ENCODE measurements at places on chromosomes 5 and 9.

DNA sequence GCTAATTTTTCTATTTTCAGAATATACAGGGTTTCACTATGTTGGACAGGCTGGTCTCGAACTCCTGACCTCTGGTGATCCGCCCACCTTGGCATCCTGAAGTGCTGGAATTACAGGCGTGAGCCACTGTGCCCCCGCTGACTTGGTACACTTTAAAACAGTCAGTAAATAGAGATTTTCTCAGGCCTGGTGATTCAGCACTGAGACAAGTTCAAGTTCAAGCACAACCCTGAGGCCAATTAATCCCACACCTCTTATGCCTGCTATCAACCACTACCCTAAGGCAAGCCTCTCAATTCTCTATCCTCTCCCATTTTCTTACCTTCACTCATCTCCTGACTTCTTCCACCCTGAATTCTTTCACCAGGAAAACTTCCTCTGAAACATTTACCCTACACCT, 18.9 kb downstream of the MUSK start:
- no peak for DNase-seq

DNA sequence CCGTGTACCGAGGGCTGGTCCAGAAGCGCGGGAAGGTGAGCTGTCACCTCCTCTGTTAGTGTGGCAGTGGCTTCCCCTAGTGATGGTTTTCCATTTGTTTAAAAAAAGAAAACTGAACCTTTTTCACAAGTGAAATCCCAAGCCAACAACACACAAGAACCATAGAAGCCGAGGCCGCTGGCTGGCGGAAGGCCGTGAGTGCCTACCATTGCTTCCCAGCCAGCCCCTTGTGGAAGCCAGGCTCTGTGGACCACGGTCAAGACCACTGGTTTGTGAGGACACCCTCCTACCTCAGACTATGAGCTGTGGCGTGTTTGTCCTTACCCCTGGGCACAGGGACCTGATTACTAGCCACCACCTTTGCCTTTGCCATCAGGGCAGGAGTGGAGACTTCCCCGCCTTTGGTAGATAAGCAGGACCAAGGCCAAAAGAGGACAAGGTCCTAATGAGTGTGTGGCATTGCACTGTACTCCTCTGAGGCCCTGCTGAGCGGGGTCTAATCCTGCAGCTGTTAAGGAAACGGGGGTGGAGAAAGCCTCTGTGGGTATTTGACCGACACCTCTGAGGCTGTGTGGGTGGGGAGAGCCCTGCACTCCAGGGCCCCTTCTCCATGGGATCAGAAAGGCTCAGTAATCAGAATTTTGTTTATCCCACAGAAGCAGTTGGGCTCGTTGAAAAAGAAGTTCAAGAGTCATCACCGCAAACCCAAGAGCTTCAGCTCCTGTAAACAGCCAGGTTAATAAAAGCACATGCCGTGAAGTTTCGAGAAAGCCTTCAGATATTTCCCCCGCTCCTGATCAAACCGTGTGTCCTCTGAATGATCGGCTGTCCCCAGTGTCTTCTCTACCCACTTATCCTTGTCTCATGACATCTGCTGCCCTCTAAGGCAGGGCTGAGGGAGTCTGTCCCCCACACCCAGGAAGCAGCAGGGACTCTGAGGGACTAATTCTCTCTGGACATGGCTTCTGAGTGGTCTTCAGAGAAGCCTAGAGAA, 4.3 kb downstream of the SURF2 start:
- DNase-seq, result no peak

DNA sequence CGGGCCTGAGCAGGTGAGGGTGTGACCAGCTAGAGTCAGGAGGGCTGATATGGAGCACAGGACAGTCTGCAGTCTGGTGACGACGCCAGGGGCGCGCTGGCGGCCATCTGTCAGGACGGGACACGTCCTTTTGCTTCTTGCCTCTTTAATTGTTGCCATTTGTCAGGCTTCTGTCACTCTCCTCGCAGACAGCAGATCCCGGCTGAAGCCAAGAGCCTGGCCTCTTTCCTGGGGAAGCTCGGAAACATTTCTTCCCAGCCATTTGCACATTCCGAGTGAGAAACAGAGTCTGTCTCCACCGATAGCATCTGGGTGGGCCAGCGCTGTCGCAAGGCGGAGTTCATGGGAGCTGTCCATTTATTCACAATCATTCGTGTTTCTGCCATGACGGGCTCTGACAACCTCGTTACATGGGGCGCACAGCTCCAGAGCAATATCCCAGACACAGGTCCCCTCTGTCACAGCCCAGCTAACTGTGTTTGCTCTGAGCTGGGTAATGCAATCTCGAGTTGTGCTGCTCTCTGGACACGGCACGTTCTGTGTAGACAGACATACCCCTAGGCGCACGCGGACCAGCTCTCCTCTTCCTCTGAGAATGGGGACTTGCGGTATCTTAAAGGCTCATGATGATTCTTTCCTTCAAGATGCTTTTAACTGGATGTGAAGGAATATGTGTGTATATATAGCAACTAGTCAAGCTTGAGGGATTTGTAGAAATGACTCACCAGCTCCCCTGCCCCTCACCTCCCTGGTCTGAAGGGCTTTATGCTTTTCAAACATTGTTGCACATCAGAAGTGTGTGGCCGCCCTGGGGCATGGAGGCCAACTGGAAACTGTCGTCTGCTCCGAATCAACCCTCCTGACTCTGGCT, 105.3 kb upstream of the FCN2 start:
- no peak for DNase-seq

DNA sequence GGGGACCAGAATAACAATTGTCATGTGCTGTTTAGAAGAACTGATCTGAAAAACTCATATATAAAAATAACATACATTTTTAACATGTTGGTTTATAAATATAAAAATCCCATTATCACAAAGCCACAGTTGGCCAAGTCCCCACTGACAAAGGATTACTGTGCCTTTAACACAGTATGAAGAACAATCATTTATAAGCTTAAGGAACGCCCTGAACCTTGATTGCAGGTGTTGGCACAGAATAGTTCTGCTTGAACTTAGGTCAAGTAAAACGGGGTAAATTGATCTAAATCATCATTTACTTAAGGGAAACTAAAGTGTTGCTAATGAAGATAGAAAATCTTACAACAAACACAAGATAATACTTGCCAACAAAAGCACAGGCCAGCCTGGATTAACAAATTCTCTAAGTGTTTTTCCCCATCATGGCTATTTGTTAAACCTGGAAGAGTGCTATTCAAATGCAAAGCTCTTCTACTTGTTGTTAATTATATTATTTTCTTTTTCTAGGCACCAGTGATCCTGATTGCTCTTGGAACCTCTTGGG, 46.1 kb downstream of the ASTN2 start:
- no peak for DNase-seq

GRCh38 chr5:77620405-77620804, 18.1 kb downstream of the OTP start:
- DNase-seq, result no peak

DNA sequence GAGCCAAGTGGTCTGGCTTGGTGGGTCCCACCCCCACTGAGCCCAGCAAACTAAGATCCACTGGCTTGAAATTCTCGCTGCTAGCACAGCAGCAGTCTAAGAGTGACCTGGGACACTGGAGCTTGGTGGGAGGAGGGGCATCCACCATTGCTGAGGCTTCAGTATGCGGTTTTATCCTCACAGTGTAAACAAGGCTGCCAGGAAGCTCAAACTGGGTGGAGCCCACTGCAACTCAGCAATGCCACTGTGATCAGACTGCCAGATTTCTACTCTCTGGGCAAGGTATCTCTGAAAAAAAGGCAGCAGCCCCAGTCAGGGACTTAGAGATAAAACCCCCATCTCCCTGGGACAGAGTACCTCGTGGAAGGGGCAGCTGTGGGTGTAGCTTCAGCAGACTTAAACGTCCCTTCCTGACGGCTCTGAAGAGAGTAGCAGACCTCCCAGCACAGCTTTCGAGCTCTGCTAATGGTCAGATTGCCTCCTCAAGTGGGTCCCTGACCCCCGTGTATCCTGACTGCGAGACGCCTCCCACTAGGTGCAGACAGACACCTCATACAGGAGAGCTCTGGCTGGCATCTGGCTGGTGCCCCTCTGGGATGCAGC, 18.2 kb upstream of the STK32A start:
- no peak for DNase-seq

DNA sequence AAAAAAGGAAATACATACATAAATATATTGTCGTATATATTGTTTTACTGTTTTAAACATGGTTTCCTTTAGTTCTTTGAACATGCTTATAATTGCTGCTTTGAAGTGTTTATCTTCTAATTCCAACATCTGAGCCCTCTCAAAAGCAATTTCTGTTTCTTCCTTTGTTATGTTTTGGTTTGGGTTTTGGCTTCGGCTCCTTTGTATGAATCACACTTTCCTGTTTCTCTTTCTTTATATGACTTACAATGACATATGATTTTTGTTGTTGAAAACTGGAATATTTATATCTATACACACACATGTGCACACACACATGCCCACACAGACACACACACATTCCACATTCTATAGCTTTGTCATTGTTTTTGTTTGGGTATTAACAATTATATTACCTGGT, 1206.7 kb downstream of the CDH12 start:
- DNase-seq, result no peak

DNA sequence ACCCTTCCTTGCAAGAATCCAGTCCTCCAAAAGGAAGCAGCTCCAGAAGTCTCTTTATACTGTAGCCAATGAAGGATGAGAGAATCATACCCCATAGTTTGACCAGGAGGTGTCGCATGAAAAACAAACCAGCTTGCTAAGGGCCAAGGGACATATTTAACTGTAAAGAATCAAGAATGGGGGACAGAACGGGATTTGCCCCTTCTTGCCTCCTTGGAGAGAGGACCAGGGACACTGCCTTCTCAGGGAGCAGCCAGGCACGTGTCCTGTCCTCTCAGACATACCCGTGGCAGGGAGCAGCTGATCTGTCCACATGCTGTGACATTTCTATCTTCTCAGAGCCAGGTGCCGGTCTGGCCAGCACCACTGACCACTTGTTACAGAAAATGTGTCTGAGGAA, 11.7 kb downstream of the PRUNE2 start:
- no peak for DNase-seq

GRCh38 chr9:98811051-98811650, 3.7 kb downstream of the GALNT12 start:
- DNase-seq, result no peak

DNA sequence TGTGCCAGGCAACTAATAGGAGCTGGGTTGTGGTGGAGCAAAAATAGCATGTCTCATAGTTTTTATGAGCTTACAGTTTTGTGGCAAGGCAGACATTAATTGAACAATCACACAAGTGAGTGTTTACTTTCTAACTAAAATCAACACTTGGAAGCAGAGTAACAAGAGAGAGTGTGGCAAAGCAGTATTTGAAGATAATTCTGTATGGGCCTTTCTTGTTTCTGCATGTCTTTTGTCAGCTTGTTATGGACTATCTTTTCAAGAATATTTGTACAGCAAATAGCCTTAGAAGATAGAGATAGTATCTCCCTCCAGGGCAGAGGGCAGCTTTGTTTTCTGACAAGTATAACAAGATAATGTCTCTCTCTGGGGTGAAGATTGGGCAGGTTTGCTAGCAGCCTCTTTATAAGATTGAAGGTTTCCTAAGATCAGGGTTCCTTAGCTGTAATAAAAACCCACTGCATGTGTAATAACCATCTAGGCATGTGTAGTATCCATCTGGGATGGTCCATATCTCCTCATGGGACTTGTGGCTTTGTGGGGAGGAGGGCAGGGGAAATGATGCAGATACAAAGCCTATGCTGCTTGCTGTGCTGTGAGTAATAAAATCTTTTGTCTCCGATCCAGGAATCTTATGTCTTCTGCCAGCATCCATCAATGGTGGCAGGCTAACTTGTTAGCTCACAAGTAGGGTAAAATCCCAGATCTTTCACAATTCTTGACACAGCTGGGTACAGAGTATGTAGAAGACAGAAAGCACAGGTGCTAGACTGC, 479.9 kb downstream of the KDM4C start:
- no peak for DNase-seq

DNA sequence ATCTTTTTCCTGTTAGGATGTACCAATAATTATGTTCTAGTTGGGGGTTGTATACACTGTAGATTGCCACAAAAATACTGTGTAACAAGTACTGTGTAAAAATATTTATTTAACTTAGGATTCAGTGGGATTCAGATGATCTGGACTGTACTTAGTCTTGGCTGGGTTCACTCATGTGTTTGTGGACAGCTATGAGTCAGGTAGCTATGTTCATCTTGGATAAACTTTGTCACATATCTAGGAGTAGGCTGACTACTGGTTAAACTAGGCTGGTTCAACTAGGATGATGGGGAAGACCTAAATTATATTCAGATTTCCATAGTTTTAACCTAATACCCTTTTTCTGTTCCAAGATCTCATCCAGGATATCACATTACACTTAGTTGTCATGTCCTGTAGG, 32.1 kb upstream of the TNFSF15 start:
- no peak for DNase-seq

- no peak for DNase-seq
Measured at GRCh38 chr5:150178262-150178661, 11.6 kb upstream of the SLC6A7 start.

DNA sequence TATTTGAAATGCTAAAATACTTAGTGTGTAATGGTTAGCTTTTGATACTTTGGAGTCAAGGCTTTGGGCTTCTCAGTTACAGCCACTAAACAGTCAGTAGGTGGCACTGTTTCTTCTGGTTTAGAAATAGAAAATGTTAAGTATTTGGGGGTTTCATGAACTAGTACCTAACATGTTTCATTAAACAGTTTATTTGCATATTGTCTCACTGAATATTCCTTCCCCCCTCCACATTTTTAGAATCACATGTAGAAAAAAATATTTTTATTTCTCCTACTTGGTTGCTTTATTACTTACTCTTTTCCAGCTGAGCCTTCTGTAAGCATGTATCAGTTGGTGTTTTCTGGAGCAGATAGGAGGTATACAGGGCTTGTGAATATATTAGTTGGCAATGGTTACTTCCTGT, 48.0 kb downstream of the IPO11 start:
- no peak for DNase-seq

DNA sequence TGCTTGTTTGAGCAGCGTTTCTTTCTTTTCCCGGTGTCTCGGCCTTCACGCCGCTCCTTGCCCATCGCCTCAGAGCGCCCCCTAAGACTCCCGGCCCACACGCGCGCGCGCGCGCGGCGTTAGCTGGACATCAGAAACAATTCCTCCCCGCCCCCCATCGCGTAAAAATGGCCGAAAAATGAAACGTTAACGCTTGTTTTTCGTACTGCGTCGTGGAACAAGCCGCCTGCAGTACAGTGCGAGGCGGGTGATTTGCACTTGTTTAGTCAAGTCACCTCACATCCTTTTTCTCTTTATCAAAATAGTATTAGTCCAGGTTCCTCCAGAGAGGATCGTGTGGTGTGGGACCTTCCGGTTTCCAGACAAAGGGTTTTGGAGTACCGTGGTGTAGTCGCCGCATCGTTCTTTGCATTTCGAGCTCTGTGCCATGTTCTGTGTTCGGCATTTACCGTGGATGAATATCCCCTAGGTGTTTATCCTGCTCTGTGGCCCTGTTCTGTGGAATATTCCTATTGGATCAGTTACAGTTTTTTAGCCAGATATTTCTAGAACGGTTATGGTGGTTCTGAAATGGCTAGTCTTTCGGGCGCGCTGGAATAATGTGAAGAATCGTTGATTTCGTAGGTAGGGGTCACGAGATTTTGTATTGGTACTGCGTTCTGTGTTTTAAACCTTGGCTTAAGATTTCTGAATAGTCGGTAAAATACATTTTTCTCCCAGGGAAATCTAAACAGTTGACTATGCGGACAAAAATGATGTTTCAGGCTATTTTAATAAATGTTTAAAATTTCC, 1.0 kb downstream of the MATR3 start:
- DNase-seq, result peak; percentile 43

- no peak for DNase-seq
Measured at GRCh38 chr9:68793605-68794343, 88.7 kb downstream of the PIP5K1B start.

Measured in effector CD4-positive, alpha-beta T cell (primary cell).